Muscle of back (tissue), 13 donors: ENCODE measurements at places on chromosomes 4 and X. TPM values are rescaled to one million over a fixed set of nuclear protein-coding genes. Genes with fewer than 3 reads are reported as not detected.

POLN gene
- polyA plus RNA-seq, result 1.9 TPM

SLC35A2 gene
- 17.4 TPM for polyA plus RNA-seq

CT45A1 gene
- polyA plus RNA-seq, result 0.49 TPM

SMIM10 gene
- 15.4 TPM for polyA plus RNA-seq

STARD8 gene
- 15.6 TPM for polyA plus RNA-seq

DNA sequence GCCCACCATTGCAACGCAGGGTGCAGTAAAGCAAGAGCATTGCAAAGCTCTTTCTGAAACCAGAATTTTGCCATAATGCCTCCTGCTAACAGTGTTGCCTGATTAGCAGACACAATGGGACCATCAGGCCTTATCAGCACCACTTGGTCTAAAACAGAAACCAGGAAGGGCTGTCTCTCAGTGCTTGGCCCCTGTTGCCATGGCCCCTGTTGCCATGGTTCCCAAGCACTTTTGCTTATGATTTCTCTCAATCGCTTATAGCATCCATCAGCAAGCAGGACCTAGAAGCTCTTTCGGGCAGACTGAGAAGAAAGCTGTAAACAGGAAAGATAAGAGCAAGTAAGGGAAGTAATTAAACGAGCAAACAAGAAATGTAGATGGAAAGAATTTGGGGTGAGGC lies 36.8 kb downstream of the RTL5 start:
- no peak for DNase-seq

DNA sequence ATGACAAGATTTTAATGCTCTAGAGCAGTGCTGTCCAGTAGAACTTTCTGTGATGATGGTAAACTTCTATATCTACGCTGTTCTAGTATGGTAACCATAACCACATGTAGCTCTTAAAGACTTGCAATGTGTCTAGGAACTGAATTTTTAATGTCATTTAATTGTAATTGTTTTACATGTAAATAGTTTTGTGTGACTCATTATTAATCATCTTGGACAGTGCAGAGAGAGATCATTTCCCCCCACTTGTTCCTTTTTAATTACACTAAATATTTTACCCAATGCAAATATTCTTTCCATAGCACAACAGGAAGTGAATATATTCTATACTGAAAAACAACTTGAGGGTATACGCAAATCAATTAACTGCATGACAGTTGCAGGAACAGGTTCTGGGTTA lies 5.8 kb downstream of the ATG4A start:
- no peak for DNase-seq
